ENCODE measurements at places on chromosomes 2 and 18. TPM values are rescaled to one million over a fixed set of nuclear protein-coding genes. Genes with fewer than 3 reads are reported as not detected.

Gene MREG
- 4.5 TPM for total RNA-seq

Gene FSIP2
- under 0.01 TPM for total RNA-seq

Gene LNPK
- 55.2 TPM for total RNA-seq

Gene CEBPZOS
- 13.8 TPM for total RNA-seq

Gene KCNE4
- total RNA-seq = 151 TPM

Gene POTEI
- under 0.01 TPM for total RNA-seq

Gene IMPA2
- 7.1 TPM for total RNA-seq

Gene TRAK2
- 61.9 TPM for total RNA-seq

Gene PIEZO2
- 2.9 TPM for total RNA-seq

Gene CCBE1
- total RNA-seq = 21.4 TPM

Gene HOXD12
- total RNA-seq = not detected
